ENCODE measurements at places on chromosomes 7 and 10.
A peak's percentile ranks its signal among the peaks of the same experiment; 100 is the strongest.

GRCh38 chr10:63103971-63104409 is 29.1 kb upstream of the NRBF2 start:
- no peak for DNase-seq

- DNase-seq: no peak
Observed at GRCh38 chr10:111338805-111339204, 262.0 kb downstream of the ADRA2A start.

DNA sequence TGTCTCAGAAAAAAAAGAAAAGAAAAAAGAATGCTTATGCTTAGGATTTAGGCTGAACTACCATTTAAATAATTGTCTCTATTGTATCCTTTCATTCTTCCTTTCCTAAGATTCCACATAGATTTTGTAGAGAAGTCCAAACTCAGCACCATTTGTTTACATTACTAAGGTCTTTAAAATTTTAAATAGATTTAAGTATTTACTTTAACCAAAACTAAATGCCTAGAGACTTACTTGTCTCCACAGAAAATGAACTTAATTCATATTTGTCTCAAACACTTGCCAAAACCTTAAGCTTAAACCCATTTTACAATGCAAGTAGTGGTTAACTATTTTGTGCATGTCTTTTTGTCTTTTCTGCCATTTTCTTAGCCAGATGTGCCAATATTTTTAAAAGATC is 54.1 kb upstream of the ABI1 start:
- no peak for DNase-seq

- no peak for DNase-seq
Observed at GRCh38 chr7:36360244-36360643, 29.4 kb upstream of the ANLN start.

- no peak for DNase-seq
Observed at GRCh38 chr7:41292487-41292886, 410.4 kb downstream of the INHBA start.

- DNase-seq: no peak
Observed at GRCh38 chr7:101614098-101614938, 14.8 kb downstream of the MYL10 start.

DNA sequence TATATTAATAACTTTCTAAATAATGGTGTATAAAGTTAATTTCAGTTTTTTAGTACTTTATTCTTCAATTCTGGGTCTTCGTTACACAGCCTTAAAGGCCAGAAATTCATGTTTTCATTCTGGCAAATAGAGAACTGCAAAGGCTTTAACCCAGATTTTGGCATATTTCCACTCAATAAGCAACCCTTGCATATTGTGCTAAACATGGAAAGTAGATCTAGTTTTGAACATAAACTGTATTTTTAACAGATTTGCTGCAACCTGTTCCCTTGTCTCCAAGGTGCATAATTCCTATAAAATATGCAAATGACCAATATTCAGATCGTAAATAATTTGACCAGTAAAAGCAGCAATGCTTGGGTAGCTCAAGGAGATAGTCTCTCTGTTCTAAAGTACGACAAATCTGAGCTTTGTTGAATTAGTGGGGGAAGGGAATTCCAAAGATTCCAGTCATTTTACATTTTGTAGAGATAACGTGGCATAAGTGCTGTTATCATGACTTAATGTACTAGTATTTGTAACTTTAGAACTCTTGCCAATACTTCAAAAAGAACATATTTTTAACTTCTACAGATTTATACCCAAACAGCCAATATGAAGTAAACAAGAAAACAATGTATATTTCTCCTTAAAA is 46.4 kb upstream of the RSBN1L start:
- DNase-seq: peak; percentile 27

GRCh38 chr7:128424686-128425275 is 15.0 kb upstream of the IMPDH1 start:
- no peak for DNase-seq

DNA sequence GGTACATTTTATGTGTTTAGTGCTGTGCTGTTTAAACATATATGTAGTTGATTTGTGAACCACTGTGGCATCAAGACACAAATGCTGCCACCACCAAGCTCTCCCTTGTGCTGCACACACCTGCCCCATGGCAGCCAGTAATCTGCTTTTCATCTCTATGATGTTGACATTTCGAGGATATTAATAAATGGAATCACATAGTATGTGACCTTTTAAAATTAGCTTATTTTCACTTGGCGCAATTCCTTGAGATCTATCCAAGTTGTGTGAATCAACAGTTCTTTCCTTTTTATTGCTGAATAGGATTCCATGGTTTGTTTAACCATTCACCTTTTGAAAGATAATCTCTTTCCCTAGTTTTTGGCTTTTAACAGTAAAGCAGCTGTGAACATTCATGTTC is 73.1 kb downstream of the BMPR1A start:
- no peak for DNase-seq

DNA sequence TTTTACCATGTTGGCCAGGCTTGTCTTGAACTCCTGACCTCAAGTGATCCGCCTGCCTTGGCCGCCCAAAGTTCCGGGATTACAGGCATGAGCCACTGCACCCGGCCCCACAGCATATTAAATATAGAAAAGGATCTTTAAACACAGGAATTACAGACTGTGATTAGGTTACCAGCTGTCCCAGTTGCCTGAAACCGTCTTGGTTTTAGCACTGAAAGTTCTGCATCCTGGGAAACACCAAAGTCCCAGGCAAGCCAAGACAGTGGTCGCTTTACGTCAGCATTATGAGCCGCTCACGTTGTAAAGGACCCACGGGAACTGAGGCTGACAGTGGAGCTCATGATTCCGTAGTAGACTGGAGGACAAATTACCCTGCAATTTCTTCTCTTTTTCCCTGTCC is 69.0 kb upstream of the FAM180A start:
- DNase-seq: no peak

- DNase-seq: no peak
Observed at GRCh38 chr7:44709945-44710596, 38.6 kb upstream of the ZMIZ2 start.

DNA sequence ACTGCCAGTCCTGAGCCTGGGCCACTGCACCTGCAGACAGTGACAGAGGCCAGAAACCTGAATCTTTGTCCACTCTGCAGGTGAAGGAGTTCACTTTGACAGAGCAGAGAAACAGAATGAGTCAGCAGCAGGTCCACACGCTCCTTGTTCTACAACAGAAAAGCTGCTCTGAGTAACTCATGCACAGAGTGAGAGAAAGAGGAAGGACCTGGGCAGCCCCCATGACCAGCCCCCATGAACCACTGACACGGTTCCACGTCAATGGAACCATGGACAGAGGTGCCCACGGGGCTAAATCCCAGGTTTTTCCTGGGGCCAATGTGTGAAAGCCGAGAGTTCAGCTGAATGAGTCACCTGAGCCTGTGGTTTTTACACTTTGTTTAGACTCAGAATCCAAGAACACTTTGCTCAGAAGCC is 40.8 kb upstream of the CTBP2 start:
- DNase-seq: no peak

- DNase-seq: peak; percentile 84
Observed at GRCh38 chr7:13981070-13981469, 8.4 kb downstream of the ETV1 start.

- DNase-seq: no peak
Observed at GRCh38 chr7:148621563-148621962, 31.0 kb downstream of the C7orf33 start.

DNA sequence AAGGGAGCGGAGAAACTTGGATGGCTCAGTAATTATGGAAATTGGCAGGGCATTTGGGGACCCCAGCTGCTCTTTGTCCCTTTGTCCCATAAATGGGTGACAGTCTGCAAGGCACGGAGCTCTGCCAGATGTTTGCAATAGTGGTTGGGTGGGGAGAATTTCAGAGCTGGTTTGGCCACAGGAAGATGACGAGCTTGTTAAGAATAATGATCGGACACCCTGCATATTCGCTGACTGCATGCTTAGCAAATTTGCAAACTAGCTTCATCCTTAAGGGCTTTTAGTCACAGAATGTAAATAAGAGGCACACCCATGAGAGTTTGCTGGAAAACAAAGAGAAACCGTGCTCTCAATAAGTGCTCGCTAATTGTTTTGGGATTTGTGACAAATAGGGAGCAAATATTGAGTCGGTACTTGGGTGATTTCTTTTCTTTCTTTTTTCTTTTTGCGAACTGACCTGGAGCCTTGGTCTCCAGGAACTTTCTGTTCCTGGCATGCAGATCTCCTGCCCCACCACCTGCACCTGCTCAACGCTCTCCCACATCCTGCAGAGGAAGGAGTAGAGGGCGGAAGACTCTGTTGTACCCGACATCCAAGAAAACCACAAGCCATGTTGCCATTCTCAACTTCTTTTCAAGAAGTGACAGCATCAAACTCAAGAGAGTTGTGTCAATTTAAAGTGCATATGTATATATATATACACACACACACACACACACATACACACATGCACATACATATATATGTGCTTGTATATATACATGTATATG is 238.9 kb downstream of the CAMK1D start:
- peak; percentile 29 for DNase-seq

DNA sequence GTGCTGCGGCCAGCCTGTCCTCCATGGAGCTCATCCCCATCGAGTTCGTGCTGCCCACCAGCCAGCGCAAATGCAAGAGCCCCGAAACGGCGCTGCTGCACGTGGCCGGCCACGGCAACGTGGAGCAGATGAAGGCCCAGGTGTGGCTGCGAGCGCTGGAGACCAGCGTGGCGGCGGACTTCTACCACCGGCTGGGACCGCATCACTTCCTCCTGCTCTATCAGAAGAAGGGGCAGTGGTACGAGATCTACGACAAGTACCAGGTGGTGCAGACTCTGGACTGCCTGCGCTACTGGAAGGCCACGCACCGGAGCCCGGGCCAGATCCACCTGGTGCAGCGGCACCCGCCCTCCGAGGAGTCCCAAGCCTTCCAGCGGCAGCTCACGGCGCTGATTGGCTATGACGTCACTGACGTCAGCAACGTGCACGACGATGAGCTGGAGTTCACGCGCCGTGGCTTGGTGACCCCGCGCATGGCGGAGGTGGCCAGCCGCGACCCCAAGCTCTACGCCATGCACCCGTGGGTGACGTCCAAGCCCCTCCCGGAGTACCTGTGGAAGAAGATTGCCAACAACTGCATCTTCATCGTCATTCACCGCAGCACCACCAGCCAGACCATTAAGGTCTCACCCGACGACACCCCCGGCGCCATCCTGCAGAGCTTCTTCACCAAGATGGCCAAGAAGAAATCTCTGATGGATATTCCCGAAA is 2.7 kb downstream of the PIK3CG start:
- DNase-seq: no peak

- DNase-seq: no peak
Observed at GRCh38 chr10:69285699-69286098, 7.4 kb downstream of the HK1 start.

DNA sequence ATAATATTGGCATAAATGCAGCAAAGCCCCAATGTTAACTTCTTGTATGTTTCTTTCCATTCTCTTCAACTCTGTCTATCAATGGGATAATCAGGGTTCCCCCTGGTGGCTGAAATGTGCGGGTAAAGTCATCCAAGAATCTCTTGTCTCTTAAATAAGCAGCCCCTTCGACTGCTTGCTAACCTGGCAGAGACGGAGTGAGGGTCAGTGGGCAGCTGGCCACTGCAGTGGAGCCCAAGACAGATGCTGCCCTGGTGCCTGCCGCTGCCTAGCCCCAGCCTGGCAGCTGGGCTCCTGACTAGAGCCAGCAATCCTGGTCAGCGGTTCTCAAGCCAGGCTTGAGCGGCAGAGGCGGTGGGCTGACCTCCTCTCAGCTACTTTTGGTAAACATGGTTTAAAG is 248.9 kb downstream of the COBL start:
- DNase-seq: peak; percentile 80

- DNase-seq: peak; percentile 63
Observed at GRCh38 chr10:30170814-30171213, 111.4 kb upstream of the JCAD start.

DNA sequence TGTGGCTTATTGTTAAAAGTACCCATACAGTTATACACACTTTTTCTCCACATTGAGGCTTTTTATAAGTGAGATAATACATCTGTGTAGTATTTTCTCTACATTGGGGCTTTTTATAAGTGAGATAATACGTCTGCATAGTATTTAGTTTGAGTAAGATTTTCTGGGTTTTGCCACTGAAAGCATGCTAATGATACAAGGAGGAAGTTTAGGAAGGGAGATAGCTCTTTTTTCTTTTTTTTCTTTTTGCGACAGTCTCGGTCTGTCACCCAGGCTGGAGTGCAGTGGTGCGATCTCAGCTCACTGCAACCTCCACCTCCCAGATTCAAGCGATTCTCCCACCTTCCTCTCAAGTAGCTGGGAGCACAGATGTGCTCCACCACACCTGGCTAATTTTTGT is 13.3 kb downstream of the FAM107B start:
- DNase-seq: no peak

DNA sequence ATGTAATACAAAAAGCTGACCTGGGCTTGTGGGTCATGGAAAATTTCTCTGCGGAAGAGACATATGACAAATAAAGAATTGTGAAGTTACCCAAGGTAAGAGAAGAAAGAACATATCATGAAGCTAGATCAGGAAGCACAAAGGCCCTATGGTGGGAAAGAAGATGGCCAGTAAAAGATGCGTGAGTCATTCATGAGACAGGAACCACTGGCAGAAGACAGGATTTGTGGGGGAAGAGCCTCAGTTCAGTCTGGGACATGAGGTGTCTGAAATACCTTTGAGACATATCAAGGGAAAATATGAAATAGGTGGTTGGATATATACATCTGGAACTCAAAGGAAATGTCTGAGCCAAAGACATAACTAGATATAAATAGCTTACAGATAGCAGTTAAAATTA is 27.7 kb upstream of the AMPH start:
- no peak for DNase-seq

- no peak for DNase-seq
Observed at GRCh38 chr10:25101461-25102146, 73.2 kb upstream of the GPR158 start.

DNA sequence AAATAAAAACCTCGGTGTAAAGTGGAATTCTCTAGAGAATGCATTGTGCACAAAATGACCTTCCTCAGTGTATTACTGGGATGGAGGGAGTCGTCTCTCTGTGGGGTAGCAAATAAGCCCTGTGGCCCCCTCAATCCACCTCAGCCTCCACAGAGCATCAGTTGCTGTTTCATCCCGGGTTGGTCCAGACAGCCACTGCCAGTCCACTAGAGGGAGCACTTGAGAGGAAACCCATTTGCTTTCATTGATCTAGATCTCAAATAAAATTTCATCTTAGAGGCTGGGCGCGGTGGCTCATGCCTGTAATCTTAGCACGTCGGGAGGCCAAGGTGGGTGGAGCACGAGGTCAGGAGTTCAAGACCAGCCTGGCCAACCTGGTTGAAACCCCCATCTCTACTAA is 1128.7 kb downstream of the CNTNAP2 start:
- peak; percentile 53 for DNase-seq
